ENCODE measurements at places on chromosomes 4 and X.
A peak's percentile ranks its signal among the peaks of the same experiment; 100 is the strongest.

DNA sequence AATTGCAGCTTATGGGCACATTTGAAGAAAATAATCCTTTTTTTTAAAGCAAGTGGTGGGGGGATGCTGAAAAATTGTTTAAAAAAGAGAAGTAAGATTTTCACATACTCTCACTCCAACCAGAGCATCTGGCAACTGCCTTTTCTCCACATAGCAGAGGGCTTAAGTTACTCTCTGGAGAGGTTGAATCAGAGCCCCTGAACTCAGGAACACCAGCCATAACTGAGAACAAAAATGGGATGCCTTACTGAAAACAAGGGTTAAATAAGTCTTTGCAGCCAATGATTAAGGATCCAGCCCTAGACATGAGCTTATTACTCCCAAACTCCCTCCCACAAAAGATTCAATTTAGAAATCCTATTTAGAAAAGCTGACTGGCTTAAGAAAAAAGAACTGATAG is 27.5 kb downstream of the CASK start:
- DNase-seq: no peak

GRCh38 chrX:67612231-67612630 is 68.4 kb downstream of the AR start:
- DNase-seq: no peak

DNA sequence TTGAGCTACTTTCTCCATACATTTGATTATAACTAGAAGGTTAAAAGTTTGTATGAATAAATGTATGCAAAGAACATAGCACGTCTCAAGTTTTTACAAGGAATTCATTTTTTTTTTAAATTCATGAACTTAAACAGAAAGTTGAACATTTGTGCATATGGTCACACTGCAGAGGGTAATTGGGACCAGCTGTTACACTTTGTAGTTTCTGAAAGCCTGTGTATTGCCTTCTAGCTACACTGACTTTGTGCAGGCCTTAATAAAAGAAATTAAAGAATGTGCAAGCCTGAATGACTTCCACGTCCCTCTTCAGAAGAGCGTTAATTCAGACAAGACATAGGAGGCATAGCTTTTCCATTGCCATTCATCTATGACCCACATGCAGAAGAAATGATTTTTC is 153.1 kb upstream of the PCDH18 start:
- DNase-seq: peak; percentile 9

- no peak for DNase-seq
Observed at GRCh38 chr4:182384631-182385091, 141.5 kb downstream of the TENM3 start.

GRCh38 chrX:122421434-122422121 is 762.5 kb upstream of the GRIA3 start:
- DNase-seq: no peak

DNA sequence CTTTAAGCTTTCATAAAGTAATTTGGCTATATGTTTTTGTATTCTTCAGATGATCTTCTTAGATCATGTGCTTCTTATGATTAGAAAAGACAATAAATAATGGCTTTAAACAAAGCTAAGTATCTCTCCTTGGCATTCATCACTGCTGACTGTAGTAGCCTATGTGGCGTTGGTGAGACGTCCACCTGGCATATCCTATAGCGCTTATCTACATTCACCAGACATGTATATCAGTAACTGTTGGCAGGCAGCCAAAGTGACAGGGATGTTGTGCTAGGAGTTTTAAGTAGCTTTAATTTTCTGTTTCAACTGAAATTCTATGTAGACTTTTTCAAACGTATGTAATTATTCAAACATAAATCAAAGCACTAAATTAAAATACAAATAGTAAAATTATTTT is 276.4 kb downstream of the IL15 start:
- DNase-seq: no peak

GRCh38 chrX:69298466-69299140 is 133.3 kb upstream of the PJA1 start:
- DNase-seq: no peak

Data from NCI-H1694 (cell line).